SHP77 (cell line): ENCODE measurements at places on chromosomes 6 and 20.

GRCh38 chr6:74857157-74857556 is 348.7 kb downstream of the COL12A1 start:
- DNase-seq = no peak

GRCh38 chr6:97068211-97068610 is 143.7 kb downstream of the KLHL32 start:
- no peak for DNase-seq

DNA sequence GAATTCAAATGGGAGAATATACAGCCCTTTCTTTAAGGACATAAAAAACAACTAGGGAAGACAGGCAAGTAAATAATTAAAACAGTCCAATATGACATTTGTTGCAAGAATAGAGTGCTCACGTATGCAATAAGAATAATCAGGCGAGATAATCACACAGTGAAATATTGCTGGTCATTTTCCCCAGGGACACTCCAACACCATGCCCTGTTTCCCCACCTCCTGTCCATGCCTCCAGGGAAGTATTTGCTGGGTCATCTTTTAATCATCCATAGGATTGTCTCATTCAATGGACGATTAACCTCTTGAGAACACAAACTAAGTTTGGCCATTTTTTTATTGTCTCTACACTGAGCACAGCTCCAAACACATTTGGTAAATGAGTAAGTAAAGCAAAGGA is 472.9 kb downstream of the C6orf118 start:
- DNase-seq = no peak

DNA sequence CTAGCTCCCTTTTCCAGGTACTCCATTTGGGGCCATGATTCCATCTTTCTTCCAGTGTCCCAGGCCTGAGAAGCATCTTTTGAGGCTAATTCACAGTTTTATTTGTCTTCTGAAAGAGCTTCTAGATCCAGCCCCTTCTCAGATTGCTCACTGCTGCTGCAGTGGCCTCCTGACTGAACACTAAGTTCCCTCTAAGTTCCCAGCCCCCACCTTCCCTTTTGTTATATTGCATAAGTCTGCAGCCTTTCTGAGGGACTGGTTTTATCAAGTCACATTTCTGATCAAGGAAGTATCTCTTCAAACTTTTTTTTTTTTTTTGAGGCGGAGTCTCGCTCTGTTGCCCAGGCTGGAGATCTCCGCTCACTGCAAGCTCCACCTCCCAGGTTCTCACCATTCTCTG is 10.7 kb downstream of the MAPRE1 start:
- DNase-seq = no peak

DNA sequence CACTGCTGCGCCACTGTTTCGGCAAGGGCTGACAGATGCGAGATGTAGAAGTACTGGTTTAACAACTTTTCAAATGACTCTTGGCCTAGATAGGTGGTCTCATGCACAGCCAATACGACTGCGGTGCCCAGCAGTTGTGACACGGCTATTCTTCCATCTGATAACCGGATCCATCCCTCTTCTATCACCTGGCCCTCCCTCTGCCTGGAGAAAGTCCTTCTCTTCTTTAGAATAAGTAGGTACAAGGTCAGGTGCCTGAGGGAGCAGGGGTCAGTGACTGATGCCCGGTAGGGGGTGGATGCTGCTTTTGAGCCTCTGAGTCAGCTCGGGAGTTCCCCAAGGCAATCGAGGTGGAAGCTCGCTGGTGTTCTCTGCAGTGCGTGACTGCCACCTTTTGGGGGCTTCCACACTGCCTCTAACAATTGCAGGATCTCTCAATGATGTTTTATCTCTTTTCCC is 166.8 kb upstream of the GRIK2 start:
- peak; percentile 31 for DNase-seq

- no peak for DNase-seq
Observed at GRCh38 chr20:58048096-58048702, 180.3 kb downstream of the ANKRD60 start.

- DNase-seq = no peak
Observed at GRCh38 chr20:24381886-24382285, 87.5 kb upstream of the SYNDIG1 start.

DNA sequence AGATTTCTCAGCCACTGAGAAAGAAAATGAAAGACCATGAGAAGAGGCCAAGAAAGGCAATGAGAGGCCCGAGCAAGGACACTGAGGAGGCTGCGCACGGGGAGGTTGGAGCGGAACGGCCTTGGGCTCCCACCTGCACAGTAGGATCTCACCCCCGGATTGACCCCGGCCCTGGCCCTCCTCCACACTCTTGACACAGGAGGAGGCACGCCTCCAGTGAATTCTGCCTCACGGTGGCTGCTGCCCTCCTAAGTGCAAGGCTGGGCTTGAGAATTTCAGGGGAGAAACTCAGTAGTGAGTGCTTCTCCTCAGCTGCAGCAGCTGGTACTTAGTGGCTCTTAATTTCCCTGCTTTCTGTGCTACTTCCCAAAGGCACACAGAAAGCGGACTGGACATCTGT is 18.0 kb downstream of the MRPL14 start:
- DNase-seq = no peak

DNA sequence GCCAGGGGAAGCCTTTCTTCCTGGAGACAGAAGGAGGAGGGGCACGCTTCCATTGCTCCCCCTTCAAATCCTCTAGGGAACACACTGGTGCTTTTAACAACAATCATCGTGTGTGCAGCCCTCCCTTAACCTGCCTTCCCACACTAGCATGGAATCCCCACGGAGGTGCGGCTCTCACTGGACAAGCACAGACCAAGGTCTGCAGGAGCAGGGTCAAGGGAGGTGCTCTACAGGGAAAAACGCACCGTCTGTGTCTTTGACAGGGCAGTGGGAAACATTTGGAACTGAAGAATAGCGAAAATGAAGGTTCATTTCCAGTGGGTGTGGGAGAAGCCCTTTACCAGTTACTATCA is 527.1 kb downstream of the QKI start:
- no peak for DNase-seq

GRCh38 chr6:166073082-166073481 is 94.6 kb downstream of the TBXT start:
- DNase-seq = no peak

DNA sequence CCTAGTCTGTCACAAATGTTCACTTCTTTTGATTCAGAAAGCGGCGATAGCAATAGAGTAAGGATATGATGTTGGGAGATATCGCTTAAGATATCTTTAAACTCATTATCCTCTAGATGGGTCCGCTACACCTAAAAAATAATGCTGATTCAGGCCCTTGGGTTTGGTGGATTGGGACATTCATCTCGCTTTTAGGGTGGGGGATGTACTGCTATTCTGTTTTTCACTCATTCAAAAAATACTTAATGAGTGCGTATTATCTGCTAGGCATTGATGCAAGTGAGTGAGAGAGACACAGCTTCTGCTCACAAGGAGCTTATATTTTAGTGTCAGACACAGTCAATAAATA is 118.3 kb upstream of the SUPT3H start:
- no peak for DNase-seq

GRCh38 chr6:36248980-36249379 is 20.9 kb upstream of the PNPLA1 start:
- no peak for DNase-seq

- DNase-seq = no peak
Observed at GRCh38 chr20:48921883-48922820, 641 bp downstream of the ARFGEF2 start.

- DNase-seq = no peak
Observed at GRCh38 chr6:143074101-143074500, 13.4 kb downstream of the AIG1 start.

GRCh38 chr6:160048471-160048870 is 73.1 kb upstream of the SLC22A1 start:
- DNase-seq = no peak

GRCh38 chr6:37845930-37846329 is 26.4 kb downstream of the ZFAND3 start:
- DNase-seq = no peak

GRCh38 chr6:76843054-76843822 is 620.1 kb downstream of the HTR1B start:
- no peak for DNase-seq

DNA sequence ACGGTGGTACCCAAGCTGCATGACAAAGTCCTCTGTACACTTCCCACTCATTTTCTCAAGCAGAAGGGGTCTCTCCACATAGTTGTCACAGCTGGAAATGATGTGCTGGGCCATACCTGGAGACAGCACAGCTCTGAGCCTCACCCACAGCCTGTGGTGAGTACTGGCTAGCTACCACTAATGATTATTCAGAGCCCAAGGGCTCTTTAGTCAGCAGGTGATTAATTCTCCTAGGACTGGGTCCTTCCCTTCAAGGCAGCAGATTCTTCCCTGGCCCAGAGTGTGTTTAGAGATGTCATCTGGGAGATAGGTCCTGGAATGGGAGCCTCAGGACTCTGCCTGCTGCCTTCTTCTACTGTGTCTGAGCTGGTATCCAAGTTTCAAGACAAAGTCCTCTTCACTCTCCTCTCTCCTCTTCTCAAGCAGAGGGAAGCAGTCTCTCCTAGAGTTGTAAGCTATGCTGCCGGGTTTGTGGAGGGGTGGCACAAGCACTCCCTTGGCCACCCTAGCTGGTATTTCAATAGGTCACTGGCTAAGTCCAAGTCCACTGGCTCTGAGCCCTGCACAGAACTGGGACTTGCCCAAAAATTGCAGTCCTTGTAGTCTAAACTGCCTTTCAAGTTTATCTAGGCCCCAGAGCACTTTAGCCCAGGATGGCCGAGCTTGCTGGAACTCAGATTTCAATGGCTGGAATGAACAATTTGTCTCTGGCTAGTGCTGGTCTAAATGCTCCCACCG is 49.8 kb upstream of the VGLL2 start:
- DNase-seq = no peak

- no peak for DNase-seq
Observed at GRCh38 chr6:134967711-134968110, 17.8 kb upstream of the ALDH8A1 start.

DNA sequence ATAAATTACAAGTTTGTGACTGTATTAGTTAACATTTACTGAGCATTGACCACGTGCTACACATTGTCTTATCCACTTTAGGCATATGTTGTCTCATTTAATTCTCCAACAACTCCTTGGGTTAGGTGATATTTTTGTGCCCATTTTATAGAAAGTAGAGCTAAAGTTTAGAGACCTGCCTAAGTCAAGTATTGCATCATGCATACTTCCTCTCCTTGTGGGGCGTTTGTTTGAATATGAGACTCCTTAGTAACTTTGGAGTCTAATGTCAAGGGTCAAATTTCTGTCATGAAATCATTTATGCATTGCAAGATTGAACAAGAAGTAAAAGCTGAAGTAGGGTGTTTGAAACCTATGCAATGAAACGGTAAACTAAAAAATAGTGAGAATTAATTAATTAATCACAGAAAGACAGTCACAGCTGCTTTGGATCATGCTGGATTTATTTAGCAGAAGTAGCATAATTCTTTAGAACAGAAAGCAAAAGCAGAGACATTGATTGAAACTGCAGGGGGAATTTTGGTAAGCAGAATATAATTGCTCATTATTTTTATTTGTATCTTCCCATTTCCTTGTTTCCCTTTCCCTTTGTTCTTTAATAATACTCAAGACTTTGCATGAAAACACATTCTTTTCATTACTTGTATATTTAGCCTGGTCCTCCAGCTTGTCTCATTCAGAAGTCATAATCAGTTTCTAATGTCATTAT is 1374.4 kb upstream of the GJE1 start:
- no peak for DNase-seq

DNA sequence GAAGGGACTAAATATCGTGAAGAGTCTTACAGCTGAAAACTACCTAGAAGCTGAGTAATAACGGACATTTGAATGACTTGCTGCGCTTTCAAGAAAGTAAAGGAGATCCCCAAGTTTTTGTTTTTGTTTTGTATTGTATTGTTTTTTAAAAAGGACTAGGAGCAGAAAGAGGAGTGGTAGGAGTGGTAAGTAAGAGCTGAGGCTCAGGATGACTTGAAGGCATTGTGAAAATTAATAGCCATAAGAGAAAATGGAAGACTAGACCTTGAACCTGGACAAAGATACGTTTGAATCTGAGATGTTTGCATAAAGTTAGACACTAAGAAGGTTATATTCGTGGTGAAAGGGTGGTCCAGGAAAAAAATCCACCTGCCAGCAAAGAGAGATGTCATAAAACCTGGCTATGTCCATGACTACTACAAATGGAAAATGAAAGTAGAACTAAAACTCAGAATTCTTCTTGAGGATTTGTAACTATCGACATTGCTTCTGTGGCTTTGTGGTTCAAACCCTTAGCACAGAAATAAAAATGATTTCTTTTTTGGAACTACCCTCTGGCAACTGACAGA is 824.8 kb upstream of the FLRT3 start:
- DNase-seq = no peak

GRCh38 chr6:5936631-5937030 is 70.1 kb downstream of the NRN1 start:
- no peak for DNase-seq

DNA sequence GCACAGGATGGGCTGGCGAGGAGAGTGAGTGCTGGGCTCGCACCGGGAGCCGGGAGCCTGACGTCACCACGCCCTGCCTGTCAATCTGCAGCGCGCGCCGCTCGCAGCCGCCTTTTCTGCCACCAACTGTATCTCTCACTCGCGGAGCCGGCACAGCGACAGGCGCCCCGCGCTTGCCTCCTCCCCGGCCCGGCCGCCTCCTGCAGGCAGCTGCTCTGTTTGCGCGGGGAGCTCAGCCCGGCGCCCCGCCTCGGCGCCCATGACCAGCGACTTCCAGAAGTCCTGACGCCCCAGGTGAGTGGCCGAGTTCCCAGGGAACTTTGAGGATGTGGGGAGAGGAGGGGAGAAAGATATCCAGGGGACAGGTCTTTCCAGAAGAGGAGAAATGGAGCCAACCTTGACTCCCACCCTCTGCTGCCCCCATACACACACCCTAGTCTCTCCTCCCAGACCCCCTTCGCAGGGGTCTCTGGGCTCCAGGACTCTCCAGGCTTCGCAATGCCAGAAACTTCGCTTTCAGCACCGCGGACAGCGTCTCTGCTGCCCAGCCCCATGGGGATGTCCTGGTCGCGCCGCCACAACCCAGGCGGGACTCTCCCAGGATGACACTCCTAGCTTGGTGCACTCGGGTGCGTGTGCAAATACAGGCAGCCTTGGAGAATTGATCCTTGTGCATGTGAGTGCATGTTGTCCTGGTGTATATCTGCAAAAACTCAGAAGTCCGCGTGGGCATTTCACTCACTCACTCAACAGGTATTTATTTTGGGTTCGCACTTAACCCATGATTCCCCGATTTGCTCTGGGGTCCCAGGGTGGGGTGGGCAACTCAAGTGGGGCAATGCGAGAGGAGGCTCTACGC is at the start of gene GPR6:
Gene GPR6, plus strand, starts transcription at position 138 of the 859 bp plus-strand sequence. CDS start 802 bp downstream, outside the sequence.
- peak; percentile 75 for DNase-seq

- DNase-seq = no peak
Observed at GRCh38 chr20:42484790-42485375, 704.8 kb downstream of the PTPRT start.

GRCh38 chr6:43985329-43985728 is 141.9 kb downstream of the MRPL14 start:
- no peak for DNase-seq

- DNase-seq = no peak
Observed at GRCh38 chr6:50820869-50821264, 2.2 kb downstream of the TFAP2B start.

GRCh38 chr6:15744818-15745402 is 82.1 kb upstream of the DTNBP1 start:
- DNase-seq = no peak

DNA sequence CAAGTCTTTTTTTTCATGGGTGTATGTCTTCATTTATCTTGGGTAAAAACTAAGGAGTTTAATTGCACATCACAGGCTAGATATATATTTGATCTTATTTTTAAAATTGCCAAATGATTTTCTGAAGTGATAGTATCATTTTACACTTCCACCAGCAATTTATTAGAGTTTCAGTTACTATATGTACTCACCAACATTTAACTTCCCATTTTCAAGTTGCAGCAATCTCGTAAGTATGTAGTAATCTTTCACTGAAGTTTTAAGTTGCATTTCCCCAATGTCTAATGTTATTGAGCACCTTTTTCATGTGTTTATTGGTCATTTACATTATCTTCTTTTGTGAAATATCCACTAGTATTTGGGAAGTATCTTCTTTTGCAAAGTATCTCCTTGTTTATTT is 277.4 kb upstream of the CNR1 start:
- no peak for DNase-seq
